ENCODE measurements at places on chromosomes 3 and 15. TPM values are rescaled to one million over a fixed set of nuclear protein-coding genes. Genes with fewer than 3 reads are reported as not detected.
A peak's percentile ranks its signal among the peaks of the same experiment; 100 is the strongest.

DNA sequence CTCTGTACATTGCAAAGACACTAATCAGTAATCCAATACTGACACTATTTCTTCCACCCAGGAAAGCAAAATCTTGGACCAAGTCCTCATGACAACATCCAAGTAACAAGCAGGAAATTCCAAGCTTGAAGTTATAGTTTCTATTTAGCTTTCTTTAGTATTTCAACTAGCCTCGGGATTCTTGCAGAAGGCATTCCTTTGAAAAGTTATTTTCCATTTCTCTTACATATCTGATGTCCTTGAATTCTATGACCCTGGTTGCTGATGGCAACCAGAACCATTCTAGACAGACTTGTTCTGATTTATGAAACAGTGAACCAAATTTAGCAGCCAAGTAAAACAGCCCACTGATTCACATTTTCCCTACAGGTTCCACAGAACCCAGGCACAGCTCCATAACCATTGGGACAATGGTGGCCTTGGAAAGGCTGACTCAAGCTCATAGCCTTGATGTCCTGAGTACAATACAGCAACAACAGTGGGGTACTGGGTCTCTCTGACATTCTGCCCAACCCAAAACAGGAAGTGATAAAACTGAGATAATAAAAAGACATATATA lies 26.5 kb downstream of the P3H2 start:
- no peak overlapping the region for H3K27ac ChIP-seq
- H3K36me3 ChIP-seq, result no peaks in the 10 kb centered on the region
- no peak for DNase-seq
- H3K4me3 ChIP-seq, result no peak overlapping the region

GRCh38 chr3:122409446-122409845 lies 6.4 kb downstream of the WDR5B start:
- H3K4me3 ChIP-seq, result no peak overlapping the region
- no peak for DNase-seq
- H3K27ac ChIP-seq, result peak overlapping the region; percentile 3
- H3K27me3 ChIP-seq, result no peaks in the 10 kb centered on the region

DNA sequence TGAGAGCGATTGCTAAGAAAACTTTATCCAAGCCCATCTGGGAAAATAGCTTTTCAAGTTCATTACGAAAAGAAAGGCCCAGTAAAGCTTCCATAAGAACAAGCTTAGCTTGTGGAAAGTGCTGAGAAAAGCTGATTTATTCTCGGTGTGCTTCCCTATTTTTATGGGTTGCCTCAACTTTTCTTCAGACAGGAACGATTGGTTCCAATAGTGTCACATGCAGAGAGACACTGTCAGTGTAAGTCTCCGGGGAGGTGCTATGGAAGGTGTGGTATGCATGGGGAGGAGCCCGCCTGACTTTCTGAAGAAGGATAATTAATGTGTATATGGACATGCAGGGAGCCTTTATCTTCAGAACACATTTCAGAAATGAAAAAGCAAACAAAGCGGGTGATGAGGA lies 177.2 kb downstream of the SSR3 start:
- H3K4me3 ChIP-seq, result no peak overlapping the region
- no peak overlapping the region for H3K27ac ChIP-seq
- DNase-seq, result no peak

DNA sequence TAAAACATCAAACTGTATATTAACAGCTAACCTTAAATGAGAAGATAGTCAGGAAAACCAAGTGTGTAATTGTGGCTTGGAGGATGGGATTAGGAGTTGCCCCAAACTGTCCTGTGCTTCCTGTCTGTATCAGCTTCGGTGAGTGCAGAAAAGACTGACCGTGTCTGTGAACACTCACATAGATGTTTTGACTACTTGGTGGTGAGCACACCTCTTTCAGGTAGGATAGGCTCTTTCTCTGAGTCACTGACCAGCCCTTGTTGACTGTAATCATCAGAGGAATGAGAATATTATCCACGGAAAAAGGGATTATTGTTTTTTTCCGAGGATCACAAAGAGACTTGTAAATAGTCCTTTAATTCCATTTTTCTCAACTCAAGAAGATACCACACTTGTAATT lies 51.5 kb downstream of the GMNC start:
- no peak overlapping the region for H3K27ac ChIP-seq
- H3K4me1 ChIP-seq, result no peaks in the 10 kb centered on the region
- H3K27me3 ChIP-seq, result peaks cover 9% of the 10 kb centered on the region
- H3K36me3 ChIP-seq, result no peaks in the 10 kb centered on the region

DNA sequence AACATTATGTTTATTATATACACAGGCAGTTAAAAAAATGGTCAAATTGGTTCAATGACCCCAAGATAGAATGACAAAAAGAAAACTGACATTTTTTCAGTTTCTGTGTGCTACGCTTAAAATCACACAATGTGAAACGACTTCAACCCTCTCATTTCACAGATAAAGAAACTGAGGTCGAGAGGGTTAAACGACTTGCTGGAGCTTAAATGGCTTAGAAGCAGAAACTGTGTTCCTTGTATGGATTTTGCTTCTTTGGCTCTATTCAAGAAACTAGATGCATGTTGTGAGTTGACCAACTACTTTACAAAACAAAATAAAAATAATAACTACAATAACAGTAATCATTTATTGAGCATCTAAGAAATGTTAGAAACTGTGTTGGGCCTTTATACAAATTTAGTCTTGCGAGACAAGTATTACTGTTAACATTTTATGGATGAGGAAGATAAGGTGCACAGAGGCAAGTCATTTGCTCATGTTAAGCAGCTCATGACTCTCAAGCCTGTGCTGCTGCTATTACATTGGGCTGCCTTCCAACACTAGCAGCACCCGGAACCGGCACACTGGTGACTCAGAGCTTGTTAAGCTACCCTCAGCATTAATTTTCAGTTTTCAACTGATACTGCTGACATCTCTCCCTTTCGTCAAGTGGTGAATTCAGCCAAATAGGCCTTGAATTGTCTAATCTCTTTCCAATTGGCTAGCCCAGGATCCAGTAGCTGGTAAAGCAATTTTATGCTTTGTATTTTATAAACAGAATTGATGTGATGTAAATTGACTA lies 487.6 kb downstream of the NAALADL2 start:
- no peaks in the 10 kb centered on the region for H3K27me3 ChIP-seq
- no peak for DNase-seq
- H3K4me1 ChIP-seq, result no peaks in the 10 kb centered on the region
- H3K27ac ChIP-seq, result no peak overlapping the region

DNA sequence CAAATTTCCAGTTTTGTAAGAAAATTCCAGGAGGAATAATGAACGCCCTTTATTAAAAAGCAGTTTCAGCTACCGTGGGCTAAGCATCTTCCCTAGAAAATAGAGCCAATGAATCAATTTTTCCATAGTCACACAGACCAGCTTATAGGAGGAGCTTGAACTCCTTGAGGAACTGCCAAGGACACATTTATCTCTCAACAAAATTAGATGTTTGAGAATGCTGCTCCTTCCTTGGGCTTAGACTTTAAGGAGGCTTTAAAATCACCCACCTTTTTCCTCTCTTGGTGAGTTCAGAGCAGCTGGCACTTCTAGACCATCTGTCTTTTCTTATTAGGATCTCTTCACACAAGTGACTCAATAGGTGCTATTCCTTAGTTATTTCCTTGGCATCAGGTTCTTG lies 588.0 kb downstream of the SQOR start:
- no peak overlapping the region for H3K27ac ChIP-seq
- DNase-seq, result no peak
- H3K4me1 ChIP-seq, result no peaks in the 10 kb centered on the region
- H3K27me3 ChIP-seq, result no peaks in the 10 kb centered on the region
- H3K36me3 ChIP-seq, result no peaks in the 10 kb centered on the region
- no peak overlapping the region for H3K4me3 ChIP-seq

GRCh38 chr3:32897001-32897601 lies 54.3 kb upstream of the CCR4 start:
- H3K4me1 ChIP-seq, result no peaks in the 10 kb centered on the region
- H3K27ac ChIP-seq, result no peak overlapping the region
- peaks cover 15% of the 10 kb centered on the region for H3K27me3 ChIP-seq

- DNase-seq, result peak; percentile 32
- H3K27ac ChIP-seq, result no peak overlapping the region
- H3K4me1 ChIP-seq, result peaks cover 6% of the 10 kb centered on the region
- no peak overlapping the region for H3K4me3 ChIP-seq
- no peaks in the 10 kb centered on the region for H3K27me3 ChIP-seq
These were observed 242.8 kb upstream of the UBE2E2 start for GRCh38 chr3:22960105-22960984.

GRCh38 chr3:58829321-58830000 lies 162.9 kb upstream of the FAM3D start:
- H3K4me1 ChIP-seq, result no peaks in the 10 kb centered on the region
- H3K4me3 ChIP-seq, result no peak overlapping the region
- no peak overlapping the region for H3K27ac ChIP-seq
- DNase-seq, result no peak
- no peaks in the 10 kb centered on the region for H3K36me3 ChIP-seq

GRCh38 chr3:162200836-162201235 lies 704.2 kb downstream of the OTOL1 start:
- no peaks in the 10 kb centered on the region for H3K27me3 ChIP-seq
- no peak overlapping the region for H3K4me3 ChIP-seq
- no peak overlapping the region for H3K27ac ChIP-seq
- H3K36me3 ChIP-seq, result no peaks in the 10 kb centered on the region
- no peak for DNase-seq

GRCh38 chr3:56683122-56683817 lies at the start of gene TASOR:
Gene TASOR (minus strand): TSS chr3:56683265. CDS start chr3:56683006, 259 bp downstream.
- H3K27ac ChIP-seq, result peak within 1 kb of the TSS; percentile 94
- peaks cover 36% of the 10 kb centered on the region for H3K4me1 ChIP-seq
- H3K27me3 ChIP-seq, result no peaks in the 10 kb centered on the region
- H3K36me3 ChIP-seq, result peaks cover 40% of the 10 kb centered on the region
- peak within 1 kb of the TSS; percentile 92 for H3K4me3 ChIP-seq
- peak; percentile 93 for DNase-seq

DNA sequence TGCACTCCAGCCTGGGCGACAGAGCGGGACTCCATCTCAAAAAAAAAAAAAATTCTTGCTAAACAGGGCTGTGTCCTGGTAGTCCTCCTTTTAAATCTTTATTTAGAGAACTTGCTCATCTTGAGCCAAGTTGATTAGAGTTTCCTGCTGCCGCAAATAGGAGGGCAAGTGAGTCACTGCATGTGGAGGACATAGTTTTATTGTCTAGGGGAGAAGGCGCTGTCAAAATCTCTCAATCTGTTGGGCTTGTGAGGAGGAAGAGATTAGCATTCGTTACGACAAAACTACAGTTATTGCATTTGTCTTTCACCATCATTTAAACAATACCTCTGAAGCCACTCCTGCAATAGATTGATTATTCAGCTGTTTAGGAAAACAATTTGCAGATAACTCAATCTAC lies 11.5 kb downstream of the MUC4 start:
- H3K36me3 ChIP-seq, result no peaks in the 10 kb centered on the region
- H3K27me3 ChIP-seq, result peaks cover 15% of the 10 kb centered on the region
- no peak for DNase-seq
- peaks cover 35% of the 10 kb centered on the region for H3K4me1 ChIP-seq

- no peaks in the 10 kb centered on the region for H3K27me3 ChIP-seq
- H3K4me3 ChIP-seq, result no peak overlapping the region
- DNase-seq, result no peak
These were observed 238.7 kb downstream of the CHST2 start for GRCh38 chr3:143358155-143358792.

- no peaks in the 10 kb centered on the region for H3K27me3 ChIP-seq
- H3K27ac ChIP-seq, result no peak overlapping the region
- peaks cover 37% of the 10 kb centered on the region for H3K36me3 ChIP-seq
These were observed 41.8 kb downstream of the GOLGB1 start for GRCh38 chr3:121707531-121708273.

DNA sequence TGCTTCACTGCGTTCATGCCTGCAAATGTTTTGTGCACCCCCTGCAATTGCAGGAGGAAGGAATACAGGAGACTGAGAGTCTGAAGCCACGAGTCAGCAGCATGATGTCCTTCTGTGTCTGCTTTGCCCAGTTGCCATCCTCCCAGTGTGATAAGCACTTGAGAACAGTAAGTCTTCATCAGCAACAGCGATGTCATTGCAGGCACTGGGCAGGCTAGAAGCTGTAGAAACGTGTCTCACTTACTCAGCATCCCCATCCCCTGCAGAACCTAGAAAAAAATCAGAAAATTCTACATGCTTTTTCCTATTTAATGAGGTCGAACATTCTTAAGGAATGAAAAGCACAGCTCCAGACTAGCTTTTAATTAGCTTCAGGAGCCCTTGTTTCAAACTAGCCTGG lies 156.5 kb upstream of the LPP start:
- no peak overlapping the region for H3K4me3 ChIP-seq
- peaks cover 56% of the 10 kb centered on the region for H3K4me1 ChIP-seq
- no peak overlapping the region for H3K27ac ChIP-seq
- DNase-seq, result no peak
- H3K36me3 ChIP-seq, result no peaks in the 10 kb centered on the region

- DNase-seq, result no peak
- peak overlapping the region; percentile 28 for H3K4me3 ChIP-seq
- H3K36me3 ChIP-seq, result no peaks in the 10 kb centered on the region
- H3K27me3 ChIP-seq, result no peaks in the 10 kb centered on the region
These were observed 17.3 kb downstream of the ZBTB38 start for GRCh38 chr3:141385406-141386125.

DNA sequence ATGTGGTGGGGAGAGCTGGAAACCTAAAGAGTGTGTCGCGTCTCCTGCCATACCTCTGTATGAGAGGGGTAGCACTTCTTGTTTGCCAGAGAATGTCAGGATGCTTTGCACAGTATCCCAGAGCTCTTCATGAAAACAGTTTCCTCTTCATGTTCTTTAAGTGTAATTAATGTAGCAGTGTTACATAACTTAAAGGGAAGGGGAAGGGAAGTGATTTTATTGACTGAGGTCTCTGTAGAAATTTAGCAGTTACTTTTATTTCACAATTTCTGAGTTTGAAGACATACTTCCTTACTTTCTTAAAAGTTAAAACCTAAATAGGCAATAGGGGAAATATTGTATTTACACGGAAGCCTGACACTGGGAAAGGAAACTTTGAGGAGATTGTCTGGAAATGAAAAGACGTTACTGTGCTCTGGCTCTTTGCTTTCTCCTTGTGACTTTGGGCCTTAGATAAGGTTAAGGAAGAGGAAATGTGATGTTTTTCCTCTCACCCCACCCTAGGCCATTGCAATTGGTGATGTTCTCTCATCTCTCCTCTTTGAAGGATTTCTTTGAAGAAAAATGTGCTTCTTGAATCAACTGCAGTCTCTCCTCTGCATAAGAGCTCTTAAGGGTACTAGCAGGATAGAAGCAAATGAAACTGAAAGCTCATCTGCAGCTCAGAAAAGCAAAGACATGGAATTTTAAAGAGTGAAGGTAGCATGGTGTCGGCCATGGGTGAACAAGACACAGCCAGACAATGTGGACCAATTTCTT lies 6.0 kb downstream of the NXPE3 start:
- no peak for DNase-seq
- peak overlapping the region; percentile 89 for H3K27ac ChIP-seq
- peaks cover 61% of the 10 kb centered on the region for H3K36me3 ChIP-seq
- H3K4me3 ChIP-seq, result peak overlapping the region; percentile 47
- H3K4me1 ChIP-seq, result peaks cover 58% of the 10 kb centered on the region
- no peaks in the 10 kb centered on the region for H3K27me3 ChIP-seq

- no peak overlapping the region for H3K4me3 ChIP-seq
- no peak overlapping the region for H3K27ac ChIP-seq
- peaks cover 18% of the 10 kb centered on the region for H3K36me3 ChIP-seq
- DNase-seq, result peak; percentile 58
- no peaks in the 10 kb centered on the region for H3K27me3 ChIP-seq
These were observed 66.9 kb downstream of the RNF13 start for GRCh38 chr3:149879872-149880271.

ARRDC4 gene
- total RNA-seq, result 0.88 TPM

BSN gene
- 0.11 TPM for total RNA-seq

MFAP1 gene
- total RNA-seq, result 56.2 TPM

ARL14 gene
- total RNA-seq, result not detected

P2RY1 gene
- 1.1 TPM for total RNA-seq

Data from activated CD4-positive, alpha-beta T cell treated with anti-CD3 and anti-CD28 coated beads for 36 hours (primary cell).